ENCODE measurements at places on chromosomes 16 and 17. TPM values are rescaled to one million over a fixed set of nuclear protein-coding genes. Genes with fewer than 3 reads are reported as not detected.

CCL3 gene
- not detected for total RNA-seq

OR1D5 gene
- total RNA-seq, result not detected

HLF gene
- 0.66 TPM for total RNA-seq

PIMREG gene
- total RNA-seq, result 67.6 TPM

TSEN54 gene
- total RNA-seq, result 70.4 TPM

ARRB2 gene
- total RNA-seq, result 28.1 TPM

KCNH6 gene
- total RNA-seq, result not detected

CNTNAP1 gene
- total RNA-seq, result 4.6 TPM

ASGR1 gene
- 0.95 TPM for total RNA-seq

OTOA gene
- total RNA-seq, result not detected

PRSS33 gene
- not detected for total RNA-seq

CTNS gene
- total RNA-seq, result 17.5 TPM

GCGR gene
- not detected for total RNA-seq

OR3A2 gene
- total RNA-seq, result not detected

GAS2L2 gene
- total RNA-seq, result not detected

STAC2 gene
- not detected for total RNA-seq

TRIM16 gene
- total RNA-seq, result 76.2 TPM

KRTAP9-7 gene
- not detected for total RNA-seq

IGF2BP1 gene
- total RNA-seq, result 1.3 TPM

PCGF2 gene
- total RNA-seq, result 14.1 TPM

CDRT15L2 gene
- total RNA-seq, result not detected

PRRT2 gene
- 0.35 TPM for total RNA-seq

CCL16 gene
- total RNA-seq, result not detected

ALOX15 gene
- 0.81 TPM for total RNA-seq

ADAM11 gene
- total RNA-seq, result 2.9 TPM

TAT gene
- not detected for total RNA-seq

SLC38A8 gene
- not detected for total RNA-seq

SBK1 gene
- 1.5 TPM for total RNA-seq
